ENCODE measurements at places on chromosomes 3 and 15.

DNA sequence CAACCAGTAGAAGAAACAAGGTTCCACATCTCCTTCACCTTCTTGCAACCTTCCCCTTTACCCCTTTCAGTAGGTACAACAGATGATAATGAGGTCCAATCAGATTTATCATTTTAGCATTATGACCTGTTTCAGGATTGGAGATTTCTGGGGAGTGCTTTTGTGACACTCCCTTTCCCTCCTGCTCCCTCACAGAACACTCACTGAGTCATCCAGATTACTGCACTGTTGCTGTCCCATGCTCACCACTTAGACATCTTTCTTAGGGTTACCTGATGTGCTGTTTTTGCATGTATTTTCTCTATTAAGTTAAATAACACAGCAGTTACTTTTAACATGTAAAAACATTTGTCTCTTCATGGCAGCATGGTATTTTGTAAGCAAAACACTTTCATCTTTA lies 118.5 kb downstream of the MFSD1 start:
- DNase-seq: no peak

DNA sequence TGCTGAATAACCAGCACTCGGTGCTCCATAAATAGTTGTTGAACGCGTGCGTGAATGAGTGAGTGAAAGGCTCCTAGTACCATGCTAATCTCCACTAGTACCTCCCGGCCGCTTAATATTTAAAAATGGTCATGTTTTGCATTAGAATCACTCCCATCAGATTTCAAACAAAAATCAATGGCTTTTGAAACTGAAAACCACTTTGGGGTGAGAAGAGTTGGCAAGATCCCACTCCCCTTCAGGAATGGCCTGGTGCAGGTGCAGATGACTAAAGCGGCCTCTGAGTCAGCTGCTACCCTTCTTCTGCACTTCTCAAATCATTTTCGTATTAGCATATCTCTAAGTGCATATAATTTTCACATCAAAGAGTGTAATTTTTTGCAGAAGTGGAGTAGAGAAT lies 425.3 kb upstream of the PROK2 start:
- DNase-seq: no peak

DNA sequence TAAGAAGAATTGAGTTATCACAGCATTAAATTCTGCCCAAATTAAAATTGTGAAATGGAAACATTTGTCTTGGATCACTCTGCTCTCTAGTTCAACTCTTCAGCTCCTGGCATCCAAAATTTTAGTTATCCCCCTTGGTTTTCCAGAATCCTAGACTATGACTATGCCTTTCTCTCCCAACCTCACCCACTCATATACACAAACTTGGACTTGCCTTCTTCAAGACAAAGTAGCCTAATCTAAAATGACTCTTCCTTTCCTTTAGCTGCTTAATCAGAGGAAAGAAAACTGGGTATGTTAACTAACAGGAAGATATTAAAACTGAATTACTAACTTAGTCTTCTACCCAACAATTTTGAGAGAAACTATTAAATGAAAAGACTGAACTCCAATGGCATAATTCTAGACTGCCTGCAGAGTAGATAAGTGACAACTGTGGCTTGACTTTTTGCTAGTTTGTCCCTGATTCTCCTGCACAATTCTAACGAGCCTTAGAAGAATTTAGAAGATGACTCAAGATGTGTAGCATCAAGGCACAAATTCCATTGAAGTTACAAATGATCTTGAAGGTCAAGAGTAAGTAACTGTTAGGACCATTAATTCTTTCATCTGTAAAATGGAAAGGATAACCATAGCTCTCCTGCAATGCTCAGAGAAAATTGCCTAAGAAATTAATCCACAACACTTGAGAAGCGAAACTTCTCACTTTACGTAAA lies 5.2 kb upstream of the GOLIM4 start:
- no peak for DNase-seq

DNA sequence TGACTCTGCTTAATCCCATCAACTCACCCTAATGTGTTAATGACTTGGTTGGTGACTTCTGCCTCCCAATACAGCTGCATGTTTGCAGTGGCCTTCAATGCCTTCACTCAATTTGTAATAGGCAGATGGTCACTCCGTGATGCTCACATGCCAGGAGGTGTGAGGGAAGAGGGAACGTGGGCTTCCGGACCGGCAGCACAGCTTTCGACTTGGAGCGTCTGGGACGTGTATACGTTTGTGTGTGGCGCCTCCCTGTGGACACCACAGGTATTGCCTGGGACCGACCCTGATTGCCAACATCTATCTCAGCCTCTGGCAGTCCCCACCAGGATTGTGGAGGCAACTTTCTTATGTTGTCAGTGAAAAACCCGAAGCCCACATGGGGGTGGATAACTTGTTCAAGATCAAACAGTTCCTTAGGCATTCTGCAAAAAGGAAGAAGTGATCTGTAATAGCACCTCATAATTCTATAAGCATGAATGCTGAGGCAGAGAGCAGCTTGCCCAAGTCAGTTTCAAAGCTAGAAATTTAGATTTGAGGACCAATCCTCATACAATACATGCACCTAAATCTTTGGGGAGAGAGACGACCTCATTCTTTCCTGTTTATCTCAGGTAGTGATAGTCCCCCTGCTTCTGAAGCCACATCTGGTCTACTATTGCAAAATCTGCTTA lies 16.9 kb downstream of the MRPL46 start:
- peak; percentile 68 for DNase-seq

DNA sequence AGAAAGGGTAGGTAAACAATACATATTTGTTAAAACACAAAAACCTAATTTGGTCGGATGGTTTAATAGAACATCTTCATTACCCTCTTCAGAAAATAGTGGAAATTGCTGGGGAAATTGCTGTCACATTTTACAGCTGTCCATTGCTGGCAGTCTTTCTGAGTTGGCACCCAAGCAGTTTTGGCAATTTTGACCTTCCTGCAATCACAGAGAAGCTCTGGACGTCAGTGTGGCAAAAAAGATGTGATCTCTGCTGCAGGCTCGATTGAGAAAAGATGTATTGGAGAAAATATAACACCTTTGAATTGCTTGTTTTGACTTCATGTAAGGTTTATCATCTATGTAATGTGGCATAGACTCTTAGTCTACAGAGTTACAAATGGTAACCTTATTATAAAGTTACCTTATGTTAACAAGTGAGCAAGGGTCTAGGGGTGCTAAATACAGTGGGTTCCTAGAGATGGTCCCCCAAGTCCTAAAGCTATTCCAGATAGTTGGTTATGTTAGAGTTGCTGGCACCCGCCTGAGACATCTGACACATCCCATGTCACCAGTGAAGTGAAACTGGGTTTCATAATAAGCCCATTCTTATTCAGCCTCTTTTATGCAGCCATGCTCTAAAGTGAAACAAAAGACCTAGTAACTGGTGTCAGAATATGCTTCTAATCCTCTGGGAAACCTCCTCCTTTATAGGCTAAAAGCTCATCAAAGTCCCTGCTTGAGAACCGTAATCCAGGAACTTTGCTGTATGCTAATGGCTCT lies 14.0 kb downstream of the UBE2E1 start:
- DNase-seq: no peak

DNA sequence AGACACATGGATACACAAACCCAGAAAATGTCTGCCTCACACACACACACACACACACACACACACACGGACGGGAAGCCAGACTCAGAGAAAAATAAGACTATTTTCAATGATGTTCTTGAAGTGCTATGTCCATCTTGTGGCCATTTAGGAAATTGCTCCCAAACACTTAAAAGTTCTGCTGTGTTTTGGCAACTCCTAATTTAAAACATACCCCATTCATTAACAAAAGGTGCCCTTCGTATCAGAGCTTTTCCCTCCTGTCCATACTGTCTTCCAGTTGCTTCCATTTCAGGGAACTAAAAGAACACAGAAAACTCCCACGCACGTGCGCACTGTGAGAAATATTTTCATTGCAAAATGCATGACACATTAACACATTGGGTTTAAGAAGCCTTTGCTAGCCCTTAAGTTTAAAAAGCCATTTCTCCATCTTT lies 44.6 kb downstream of the SLC12A1 start:
- peak; percentile 41 for DNase-seq

- DNase-seq: no peak
Observed at GRCh38 chr3:13637311-13637891, 88.5 kb downstream of the FBLN2 start.

GRCh38 chr15:37094333-37094914 lies 5.9 kb downstream of the MEIS2 start:
- DNase-seq: no peak

DNA sequence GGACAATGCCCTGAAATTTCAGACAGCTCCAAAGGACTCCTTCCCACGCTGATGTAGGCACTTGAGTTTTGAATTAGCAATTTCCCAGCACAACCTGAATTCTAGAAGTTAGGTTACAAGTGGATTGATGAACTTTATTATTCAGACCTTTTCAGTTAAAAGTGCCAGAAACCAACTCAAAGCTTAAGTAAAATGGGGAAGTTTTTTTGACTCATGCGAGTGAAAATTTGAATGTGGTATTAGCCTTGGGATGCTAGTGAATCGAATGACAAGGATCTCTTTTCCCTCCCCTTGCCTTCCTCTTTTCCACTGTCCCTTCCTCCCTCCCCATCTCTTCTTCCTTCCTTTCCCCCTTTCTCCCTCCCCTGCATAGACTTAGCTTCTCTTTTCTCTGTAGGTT lies 295.1 kb upstream of the PROK2 start:
- DNase-seq: no peak

GRCh38 chr3:172257648-172258400 lies 190.4 kb downstream of the GHSR start:
- DNase-seq: no peak

- peak; percentile 25 for DNase-seq
Observed at GRCh38 chr3:115922681-115923347, 299.5 kb downstream of the GAP43 start.

GRCh38 chr3:175411946-175412345 lies 552.8 kb downstream of the NAALADL2 start:
- DNase-seq: no peak

DNA sequence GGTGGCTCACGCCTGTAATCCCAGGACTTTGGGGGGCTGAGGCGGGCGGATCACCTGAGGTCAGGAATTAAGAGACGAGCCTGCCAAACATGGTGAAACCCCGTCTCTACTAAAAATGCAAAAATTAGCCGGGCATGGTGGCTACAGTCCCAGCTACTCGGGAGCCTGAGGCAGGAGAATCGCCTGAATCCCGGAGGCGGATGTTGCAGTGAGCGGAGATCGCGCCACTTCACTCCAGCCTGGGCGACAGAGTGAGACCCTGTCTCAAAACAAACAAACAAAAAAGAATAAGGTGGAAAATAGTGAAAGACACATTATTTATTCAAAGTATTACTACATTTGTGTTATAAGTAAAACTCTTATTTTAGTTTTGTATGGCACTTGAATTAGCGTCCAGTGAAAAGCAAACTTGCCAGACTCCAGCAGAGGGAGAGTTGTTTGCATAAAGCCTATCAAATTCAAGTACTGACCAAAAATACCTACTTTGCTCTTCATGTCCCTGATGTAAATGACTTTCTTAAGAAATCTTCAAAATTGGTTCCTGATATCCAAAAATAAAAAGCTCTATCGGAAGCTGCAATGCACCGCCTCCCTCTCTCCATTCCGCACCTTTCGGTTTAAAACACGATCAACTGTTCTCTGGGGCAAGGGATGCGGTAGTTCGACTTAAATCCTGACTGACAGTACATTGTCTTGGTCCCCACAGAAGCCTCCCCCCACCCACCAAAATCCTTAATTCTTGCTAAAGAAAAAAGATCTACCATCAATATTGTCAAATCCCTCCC lies 1.2 kb downstream of the TRPM7 start:
- no peak for DNase-seq

DNA sequence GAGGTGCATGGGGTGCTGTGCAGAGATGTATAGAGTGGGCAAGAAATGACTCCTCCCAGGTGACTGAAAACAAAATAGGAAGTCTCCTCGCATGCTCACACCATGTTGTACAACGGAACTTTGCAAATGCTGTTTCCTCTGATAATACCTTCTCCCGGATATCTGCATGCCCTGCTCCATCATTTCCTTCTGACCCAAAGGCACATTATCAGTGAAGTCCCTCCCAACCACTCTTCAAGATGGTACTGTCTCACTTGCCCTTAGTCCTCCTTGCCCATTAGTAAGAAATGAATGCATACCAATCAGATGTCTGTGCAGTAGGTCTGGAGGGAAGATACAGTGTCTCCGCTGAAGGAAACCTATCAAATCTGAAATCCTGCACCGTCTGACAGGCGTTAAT lies 12.0 kb downstream of the TMED3 start:
- DNase-seq: no peak

DNA sequence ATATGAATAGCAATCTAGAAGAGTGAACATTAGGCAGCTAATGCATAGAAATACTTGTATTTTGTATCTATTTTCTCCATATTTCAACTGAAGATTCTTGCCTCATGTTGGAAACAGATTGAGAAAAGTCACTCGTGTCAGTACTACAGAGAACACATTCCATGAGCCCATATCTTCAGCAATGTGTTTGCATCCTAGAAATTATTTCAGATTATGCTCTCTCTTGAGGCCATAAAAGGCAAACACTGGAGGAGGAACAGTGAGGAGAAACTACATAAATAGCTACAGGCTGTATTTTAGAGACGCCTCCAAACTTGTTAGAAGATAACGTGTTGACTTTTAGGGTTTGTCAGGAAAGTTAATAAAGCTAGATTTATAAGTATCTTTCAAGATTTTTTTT lies 906.9 kb downstream of the FHIT start:
- DNase-seq: no peak

DNA sequence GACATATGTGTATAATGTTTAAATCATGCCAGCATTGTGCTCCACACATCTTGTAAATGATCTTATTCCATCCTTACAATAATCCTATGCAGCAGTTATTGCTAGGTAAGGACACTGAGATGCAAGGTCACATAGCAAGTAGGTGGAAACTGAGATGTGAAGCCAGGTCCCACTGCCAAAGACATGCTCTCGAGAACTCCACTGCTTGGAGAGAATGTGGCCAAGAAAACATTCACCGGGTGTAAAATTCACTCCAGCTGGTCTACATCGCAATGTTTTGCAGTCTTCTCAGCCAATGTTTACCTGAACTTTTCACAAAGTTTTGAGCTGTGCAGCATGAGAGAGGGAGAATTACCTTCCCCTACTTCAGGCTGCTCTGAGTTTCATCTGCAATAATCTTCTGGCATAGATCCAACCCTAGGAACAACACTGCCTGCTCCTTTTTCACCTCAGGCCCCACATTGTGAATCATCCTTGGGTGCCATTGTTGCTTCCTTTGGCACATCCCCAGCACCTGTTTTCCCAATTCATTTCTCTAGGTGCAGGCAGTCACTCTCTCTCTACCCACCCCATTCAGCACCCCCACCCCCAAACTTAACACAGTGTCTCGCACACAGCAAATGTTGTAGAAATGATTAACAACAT lies 53.5 kb upstream of the PRTG start:
- DNase-seq: no peak

- DNase-seq: no peak
Observed at GRCh38 chr3:115706311-115706829, 83.1 kb downstream of the GAP43 start.

Measured in NCI-H1694 (cell line).